ENCODE measurements at places on chromosomes 16 and 17. TPM values are rescaled to one million over a fixed set of nuclear protein-coding genes. Genes with fewer than 3 reads are reported as not detected.
A peak's percentile ranks its signal among the peaks of the same experiment; 100 is the strongest.

DNA sequence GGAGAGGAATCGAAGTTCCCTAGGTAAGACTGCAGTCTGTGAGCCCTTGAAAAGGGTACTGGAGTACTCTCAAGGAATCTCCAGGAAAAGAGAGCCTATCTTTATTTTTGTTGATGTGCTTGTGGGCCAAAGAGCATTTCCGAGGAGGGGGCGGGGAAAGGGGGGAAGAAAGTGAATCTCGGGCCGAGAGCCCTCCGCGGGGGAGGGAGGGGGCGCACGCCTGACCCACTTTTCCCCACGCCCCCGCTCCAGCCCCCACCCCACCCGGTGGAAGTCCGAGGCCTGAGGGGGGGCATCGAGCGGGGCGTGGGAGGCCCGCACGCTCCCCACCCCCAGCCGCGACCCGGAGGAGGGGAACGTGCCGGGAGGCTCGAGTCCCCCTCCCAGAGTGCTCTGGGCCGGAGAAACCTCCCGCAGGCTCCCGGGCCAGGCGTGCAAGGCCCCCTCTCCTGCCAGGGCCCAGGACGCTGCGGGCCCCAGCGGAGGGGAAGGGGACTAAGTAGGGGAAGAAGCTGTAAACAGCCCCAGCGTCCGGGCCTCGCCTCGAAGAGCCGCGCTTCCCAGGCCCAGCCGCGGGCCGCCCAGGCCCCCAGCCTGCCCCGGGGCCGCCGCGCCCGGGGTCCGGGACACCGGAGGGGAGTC is 444 bp downstream of the HELZ start:
- DNase-seq, result no peak

Gene GSG1L
- not detected for total RNA-seq

DNA sequence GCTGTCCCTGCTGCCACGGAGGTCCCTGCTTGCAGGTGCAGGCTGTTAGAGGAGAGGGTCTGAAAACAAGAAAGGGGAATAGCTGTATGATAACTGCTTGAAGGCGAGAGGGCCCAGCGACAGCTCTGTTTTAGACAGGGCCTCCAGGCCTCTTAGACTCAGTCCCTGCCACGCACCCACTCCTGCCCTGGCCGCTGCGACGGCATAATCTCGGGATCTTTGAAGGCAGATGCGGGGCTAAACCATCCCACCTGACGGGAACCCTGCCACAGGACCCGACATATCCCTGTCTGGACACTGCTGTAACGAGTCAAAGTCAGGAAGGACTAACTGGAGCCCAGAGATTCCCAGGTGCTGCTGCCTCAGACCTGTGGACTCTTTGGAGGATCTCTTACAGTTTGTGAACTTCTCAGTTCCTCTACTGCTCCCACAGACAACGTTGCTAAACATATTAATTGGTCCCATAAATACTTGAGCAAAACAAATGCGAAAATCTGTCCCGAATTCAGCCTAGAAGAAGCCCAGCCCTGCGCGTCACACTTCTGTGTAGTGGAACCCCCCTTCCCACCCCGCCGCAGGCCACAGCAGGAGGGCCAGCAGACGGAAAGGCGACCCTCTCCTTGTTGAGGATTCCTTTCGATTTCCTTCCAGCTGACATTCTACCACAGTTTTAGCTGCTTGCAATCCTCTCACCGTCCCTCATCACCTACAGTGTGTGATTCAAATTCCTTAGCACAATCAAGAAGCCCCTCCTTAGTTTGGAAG is 998 bp upstream of the TMEM11 start:
- no peak for DNase-seq

Gene SKA2
- total RNA-seq, result 60.0 TPM

Gene LGALS9B
- total RNA-seq, result not detected

Gene TVP23A
- not detected for total RNA-seq

DNA sequence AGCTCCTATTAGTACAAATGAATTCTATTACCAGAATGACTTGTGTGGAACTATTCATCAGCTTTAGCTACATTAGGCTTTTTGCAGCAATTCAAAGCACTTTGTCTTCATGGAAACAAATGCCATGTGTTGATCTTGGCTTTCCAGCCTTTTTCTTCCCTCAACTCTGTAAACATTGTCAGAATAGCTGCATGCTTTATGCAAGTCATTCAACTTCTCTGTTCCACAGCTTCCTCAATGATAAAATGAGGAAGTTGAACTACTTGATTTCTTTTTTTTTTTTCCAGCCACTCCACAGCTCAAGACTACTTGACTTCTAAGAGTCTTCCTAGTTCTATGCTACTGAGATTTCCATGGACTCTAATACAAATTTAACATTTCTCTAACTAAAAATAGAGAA is 41.1 kb downstream of the KIAA0753 start:
- no peak for DNase-seq

Gene PYY
- total RNA-seq, result not detected

GRCh38 chr16:48008011-48008525 is 147.7 kb downstream of the ABCC12 start:
- DNase-seq, result no peak

Gene RPL13
- 2,710 TPM for total RNA-seq

Gene NGFR
- total RNA-seq, result 0.15 TPM

Gene CCDC154
- total RNA-seq, result 2.3 TPM

- DNase-seq, result no peak
Measured at GRCh38 chr17:46832945-46833839, 14.7 kb upstream of the WNT3 start.

GRCh38 chr16:84312783-84313382 is 18.2 kb downstream of the WFDC1 start:
- DNase-seq, result no peak

- DNase-seq, result no peak
Measured at GRCh38 chr16:58475091-58475619, 24.8 kb upstream of the NDRG4 start.

DNA sequence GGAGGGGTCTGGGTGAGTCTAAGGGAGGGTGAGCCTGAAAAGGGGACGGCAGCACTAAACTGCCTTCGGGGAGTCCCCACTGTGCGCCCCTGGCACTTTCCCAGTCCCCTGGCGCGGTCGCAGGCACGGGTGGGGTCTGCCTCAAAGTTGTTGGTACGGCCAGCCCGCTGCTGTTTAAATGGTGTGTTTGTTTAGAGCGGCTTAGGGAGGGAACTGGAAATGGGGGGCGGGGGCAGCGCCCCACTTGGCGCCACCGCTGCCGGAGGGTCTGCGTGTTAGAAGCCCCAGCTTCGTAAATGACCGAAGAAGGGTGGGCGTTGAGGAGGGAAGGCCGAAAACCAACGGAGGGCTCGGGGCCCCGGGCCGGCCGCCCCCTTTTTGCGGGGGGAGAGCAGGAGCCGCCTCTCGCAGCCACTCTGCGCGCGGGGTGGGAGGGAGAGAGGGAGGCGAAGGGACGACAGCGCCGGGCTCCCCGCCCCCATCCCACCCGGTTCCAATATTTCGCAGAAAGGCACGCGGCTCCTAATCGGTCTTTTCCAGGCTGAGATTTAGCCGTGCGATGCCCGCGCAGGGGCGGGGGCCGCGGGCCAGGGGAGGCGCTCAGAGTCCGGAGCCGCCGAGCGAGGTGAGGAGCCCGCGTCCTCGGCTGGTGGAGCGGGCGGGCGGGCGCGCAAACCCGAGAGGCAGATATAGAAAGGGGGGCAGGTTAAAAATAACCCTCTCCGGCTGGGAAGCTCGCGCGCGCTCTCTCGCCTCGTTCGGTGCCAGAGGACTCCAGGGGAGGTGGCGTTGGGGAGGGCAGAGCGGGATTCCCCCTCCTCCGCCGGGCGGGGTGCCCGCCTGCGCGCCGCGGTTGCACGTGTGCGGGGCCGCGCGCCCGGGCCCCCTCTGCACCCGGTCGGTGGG is 54.9 kb downstream of the SREBF1 start:
- DNase-seq, result peak; percentile 45

DNA sequence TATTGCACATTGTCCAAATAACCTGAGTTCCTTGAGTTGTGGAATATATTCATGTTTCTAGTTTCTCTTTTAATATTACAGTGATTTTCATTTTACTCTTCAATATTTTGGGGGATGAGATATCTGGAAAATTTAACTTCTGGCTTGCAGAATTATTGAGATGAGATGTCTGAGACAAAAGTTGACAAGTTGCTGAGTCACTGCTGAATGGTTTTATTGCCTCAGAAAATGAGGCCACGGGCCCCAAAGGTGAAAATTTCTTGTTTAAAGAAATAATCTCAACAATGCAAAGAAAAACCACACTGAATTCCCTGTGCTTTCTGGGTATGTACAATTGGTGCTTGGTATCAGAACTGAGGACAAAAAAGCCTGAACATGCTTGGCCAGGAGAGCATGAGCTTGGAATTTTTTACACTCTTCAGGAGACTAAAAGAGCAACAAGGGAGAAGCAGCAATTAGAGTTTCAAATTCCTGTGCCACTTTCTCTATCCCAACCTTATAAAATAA is 129.2 kb upstream of the TOM1L1 start:
- DNase-seq, result no peak

Gene KRT36
- total RNA-seq, result not detected

Gene GNGT2
- total RNA-seq, result 26.5 TPM

Gene AOC2
- total RNA-seq, result 2.4 TPM

Gene KRT32
- total RNA-seq, result not detected

Gene FBXO39
- not detected for total RNA-seq

DNA sequence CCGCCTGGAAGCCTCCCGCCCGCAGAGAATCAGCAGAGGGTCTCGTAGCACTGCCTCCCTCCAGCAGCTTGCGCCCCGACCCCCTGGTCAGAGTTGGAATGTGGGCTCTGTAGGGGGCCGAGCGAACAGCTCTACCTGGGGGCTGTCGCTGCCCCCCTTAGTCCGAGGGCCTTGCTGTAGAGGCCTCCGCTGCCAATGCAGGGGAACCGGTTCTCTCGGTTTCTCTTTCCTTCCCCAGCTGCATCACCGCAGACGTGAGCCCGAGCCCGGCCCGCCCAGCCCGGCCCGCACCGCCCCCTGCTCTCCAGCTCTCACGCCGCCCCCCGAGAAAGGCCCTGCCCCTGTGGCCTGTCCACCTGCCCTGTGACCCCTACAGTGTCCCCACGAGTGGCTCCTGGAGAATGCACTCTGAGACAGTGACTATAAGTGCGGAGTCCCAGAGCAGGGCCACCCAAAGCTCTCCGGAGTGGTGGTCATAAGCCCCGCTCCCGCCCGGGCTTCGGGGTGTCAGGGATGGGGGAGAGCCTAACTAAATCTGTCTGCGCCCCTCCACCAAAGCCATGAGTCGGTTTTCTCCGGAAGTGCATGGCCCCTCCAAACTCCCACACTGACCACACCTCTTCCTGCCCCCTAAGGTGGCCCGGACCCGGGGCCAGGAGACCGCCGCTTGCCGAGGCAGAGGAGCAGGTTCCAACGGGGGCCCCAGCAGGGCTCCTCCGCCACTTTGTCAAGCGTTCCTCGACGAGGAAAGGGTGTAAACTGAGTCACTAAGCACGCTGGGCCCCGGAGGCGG is 1.7 kb downstream of the ARHGAP27 start:
- DNase-seq, result no peak

Gene LPO
- total RNA-seq, result not detected

GRCh38 chr16:80263848-80264694 is 276.7 kb upstream of the DYNLRB2 start:
- DNase-seq, result no peak

DNA sequence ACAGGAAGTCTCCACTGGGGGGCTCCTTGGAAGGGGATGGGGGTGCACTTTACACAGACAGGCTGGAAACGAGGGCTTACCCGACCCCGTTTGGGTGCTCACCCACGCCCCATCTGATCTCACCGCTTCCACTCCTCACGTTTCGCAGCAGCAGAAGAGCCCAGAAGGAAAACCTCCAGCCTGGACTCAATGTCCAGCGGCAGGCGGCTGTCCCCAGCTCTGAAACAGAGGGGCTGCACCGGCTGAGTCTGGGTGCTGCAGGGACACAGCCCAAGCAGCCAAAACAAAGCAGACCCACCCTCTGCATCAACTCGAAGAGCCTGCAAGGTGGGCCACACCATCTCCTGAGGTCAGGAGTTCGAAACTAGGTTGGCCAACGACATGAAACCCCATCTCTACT is 3.9 kb downstream of the MEAK7 start:
- DNase-seq, result no peak

DNA sequence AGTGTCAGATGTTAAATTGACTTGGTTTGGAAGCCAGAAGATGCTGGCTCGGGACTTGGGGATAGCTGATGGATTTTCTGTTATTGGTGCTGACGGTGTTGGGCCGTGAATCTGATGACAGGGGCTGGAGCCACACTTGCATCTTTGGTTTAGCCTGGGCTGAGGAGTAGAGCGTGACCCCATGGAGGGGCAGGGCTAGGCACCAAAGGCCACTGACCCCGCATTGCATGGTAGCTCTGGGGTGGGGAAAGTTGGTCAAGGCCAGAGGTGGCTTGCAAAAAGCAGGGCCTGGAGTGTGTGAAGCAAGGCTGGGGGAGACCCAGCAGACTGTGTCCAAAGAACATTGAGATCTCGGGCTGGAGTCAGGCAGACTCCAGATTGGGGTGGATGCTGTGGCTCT is 25.3 kb downstream of the WSCD1 start:
- DNase-seq, result no peak

DNA sequence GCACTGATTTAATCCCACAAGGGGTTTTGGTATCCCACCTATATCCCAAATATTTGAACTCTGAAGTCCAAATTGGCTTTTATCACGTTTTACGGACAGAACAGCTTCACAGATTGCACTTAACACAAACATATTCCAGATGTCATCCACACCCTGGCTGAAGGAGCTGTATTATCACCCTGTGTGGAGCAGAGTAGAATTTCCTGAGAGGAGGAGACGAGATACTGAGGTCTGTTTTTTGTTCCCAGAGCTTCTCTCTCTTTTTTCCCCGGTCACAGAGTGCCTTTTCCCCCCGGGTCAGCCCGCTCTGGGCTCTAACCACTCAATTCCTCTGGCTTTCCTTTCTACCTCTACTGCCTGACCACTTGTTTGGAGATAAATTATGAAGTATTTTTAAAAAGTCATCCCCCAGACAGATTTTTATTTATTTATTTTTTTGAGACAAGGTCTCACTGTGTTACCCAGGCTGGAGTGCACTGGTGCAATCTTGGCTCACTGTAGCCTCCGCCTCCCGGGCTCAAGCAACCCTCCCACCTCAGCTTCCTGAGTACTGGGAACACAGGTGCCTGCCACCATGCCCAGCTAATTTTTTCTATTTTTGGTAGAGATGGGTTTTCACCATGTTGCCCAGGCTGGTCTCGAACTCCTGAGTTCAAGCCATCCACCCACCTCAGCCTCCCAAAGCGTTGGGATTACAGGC is 30.7 kb downstream of the DNAH2 start:
- no peak for DNase-seq

Gene HIC1
- 39.5 TPM for total RNA-seq

DNA sequence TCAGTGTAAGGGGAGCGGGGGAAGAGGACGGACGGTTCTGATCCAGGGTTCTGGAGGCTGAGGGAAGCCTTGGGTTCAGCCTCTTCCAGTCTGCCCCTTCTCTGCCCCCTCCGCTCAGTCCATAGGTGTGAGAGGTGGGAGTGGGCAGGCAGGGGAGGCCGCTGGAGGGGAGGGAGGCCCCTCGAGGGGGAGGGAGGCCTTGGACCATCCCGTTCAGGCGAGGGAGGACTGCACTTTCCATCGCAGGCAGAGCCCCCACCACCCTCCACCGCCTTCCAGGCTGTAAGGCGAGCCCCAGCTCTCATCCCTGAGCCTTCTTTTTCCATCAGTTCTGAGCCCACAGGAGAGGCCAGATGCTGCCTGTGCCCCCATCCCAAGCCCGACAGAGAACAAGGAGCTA is 4.2 kb upstream of the AXIN1 start:
- no peak for DNase-seq

- DNase-seq, result no peak
Measured at GRCh38 chr17:47665655-47666054, 15.9 kb downstream of the KPNB1 start.

Gene CDK12
- total RNA-seq, result 91.8 TPM

Measured in CD8-positive, alpha-beta memory T cell (primary cell).